Esophagus squamous epithelium (tissue), 5 donors: ENCODE measurements at places on chromosomes 5 and 9.

GRCh38 chr5:33726422-33727165 is 165.2 kb downstream of the ADAMTS12 start:
- DNase-seq: no peak

DNA sequence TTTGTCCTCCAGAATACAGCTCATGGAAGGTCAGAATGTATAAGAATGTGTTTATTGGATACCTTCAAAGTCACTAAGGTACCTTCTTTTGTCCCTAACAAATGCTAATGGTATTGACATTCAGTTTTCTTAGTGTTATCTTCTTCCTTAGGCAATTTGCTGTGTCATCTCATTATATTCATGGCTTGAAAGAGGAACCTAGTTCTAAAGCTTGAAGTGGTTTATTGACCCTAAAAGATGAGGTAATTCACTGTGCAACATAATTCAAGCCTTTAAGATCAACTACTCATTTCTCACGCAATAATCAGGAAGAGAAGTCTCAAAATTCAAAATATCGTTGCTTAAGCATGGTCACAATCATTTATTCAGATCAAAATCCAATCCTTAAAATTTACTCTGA is 342.7 kb upstream of the RIOK2 start:
- no peak for DNase-seq

DNA sequence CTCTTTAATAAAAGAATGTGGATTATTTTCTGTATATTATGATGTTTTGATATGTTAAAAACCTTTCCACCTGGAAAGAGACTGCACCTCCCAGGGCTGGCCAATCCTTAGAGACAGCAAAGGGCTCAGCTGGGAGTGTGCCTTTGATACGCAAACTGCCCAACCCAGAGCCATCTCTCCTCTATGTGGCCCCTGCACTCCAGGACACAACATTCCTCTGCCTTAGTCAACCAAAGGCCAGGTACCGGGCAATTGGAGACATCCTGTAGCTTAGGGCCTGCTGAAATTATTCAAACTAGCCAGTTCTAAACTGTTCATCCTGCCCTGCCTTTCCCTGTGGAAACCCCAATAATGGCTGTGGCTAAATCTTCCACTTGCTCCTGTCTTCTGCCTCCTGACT is 5.0 kb upstream of the HSPB3 start:
- no peak for DNase-seq

- DNase-seq: no peak
Measured at GRCh38 chr9:114884787-114885452, 45.5 kb downstream of the TNFSF8 start.

DNA sequence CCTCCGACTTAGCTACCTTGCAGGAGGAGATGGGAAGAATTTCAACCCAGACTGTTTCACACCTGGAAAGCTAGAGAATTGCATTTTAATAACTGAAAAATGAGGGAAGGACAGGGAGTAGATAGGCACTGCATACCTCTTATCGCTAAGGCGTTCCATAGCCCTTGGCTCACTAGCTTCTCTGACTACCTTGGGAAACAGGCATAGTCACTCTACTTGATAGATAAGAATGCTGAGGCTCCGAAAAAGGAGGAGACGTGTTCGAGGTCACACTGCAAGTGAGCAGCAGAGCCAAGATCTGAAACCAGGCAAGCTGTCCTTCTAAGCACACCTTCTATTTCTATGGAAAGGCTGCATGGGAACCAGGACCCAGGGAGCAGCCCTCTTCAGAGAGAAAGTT is 168.9 kb downstream of the CRB2 start:
- DNase-seq: no peak

- no peak for DNase-seq
Measured at GRCh38 chr5:77282337-77283027, 72.0 kb downstream of the PDE8B start.

- DNase-seq: peak; percentile 7
Measured at GRCh38 chr5:119355685-119356611, at the start of gene TNFAIP8. TNFAIP8 (plus strand) TSS chr5:119356019; CDS start chr5:119356091, 72 bp downstream.

DNA sequence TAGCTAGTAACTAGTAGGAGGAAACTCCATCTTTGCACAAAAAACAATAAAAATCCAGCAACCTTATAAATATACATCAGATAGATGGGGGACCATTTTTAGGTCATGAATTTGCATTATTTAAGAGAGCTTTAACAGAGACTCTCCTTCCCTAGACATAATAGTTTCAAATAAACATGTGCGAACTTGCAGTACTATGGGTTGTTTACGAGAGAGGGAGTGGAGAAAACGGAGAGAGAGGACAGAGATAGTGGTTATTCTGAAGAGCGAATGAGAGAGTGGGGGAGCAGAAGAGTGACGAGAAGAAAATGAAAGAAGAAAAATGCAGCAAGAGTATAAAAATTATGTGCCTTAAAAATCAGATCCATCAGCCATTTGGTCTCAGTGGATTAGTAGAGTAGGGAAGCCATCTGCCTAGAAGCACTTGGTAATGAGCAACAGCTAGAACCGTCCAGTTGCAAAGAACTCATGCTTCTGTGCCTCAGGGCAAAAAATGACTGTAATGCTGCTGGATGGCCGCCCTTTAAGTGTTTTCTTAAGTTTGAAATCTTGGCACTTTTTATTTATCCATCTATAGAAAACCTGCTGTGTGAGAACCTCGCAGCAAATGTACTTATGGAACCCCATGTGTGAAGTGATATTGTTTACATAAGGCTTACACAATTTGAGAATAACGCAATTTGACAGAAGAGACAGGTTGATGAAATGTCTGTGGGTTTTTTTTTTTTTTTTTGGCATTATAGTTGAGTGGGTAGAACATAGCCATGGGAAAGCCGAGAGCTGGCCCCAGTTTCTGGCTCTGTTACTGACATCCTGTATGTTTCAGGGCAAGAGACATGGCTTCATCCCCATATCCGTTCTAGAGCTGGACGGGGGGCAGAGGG is 95.6 kb upstream of the ZNF608 start:
- no peak for DNase-seq

DNA sequence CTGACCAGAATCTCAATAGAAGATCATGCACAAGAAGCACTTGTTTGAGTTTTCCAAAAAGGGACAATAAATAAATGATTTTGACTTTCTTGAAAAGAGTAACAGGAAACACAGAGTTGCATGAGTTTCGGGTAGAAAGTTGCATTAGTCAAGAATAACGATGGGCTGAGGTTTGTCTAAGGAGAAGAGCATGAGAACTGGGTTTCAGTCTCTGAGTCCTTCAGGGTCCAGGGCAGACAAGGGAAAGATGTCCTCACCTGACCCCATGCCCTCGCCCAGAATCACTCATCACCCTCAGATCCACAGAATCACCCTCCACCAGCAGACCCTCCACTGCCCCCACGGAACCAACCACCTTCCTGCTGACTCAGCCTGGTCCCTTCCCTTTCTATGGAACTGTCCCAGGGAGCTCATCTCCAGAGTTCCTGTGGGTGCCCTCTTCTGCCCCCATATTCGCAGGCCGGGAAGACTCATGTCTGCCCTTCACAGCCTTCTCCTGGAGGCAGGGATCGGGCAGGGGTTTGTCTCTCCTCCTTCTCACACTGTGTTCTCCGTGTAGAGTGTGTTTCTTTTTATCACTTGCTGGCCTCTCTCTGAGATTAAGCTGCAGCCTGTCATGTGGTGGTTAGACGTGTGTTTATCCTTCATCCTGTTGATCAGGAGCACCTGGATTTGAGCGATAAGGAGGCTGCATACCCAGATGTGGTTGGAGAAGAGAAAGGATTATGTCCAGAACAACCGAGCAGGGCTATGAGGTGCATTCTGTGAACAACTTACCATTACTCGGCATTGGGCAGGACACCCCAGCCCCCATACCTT is 442.6 kb downstream of the MAT2B start:
- DNase-seq: no peak

GRCh38 chr5:168339109-168339771 is 47.8 kb downstream of the WWC1 start:
- no peak for DNase-seq

- DNase-seq: no peak
Measured at GRCh38 chr9:94639061-94639998, at the start of gene FBP1. FBP1 (minus strand) TSS chr9:94639518; CDS start chr9:94639310, 208 bp downstream.

DNA sequence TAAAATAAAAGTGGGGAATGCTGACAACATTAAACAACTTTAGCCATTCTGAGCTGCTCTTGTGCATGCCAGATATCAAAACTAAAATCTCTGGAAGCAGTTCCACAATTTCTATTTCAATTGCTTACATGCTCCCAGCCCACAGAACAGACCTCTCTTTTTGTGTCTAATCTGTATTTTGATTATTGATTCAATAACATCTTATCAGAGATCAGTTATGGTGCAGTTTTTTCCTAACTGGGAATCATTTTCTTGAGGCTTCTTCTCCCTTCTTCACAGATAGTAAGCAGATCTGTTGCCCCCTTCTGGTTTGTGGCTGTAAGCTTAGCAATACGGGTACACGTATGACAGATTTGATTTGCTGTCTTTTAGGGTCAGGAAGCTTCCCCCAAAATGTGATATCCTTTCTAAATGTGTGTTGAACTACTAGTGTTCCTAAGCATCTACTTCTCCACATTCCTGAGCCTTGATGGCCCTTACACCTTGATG is 39.4 kb downstream of the MRPS27 start:
- DNase-seq: no peak

DNA sequence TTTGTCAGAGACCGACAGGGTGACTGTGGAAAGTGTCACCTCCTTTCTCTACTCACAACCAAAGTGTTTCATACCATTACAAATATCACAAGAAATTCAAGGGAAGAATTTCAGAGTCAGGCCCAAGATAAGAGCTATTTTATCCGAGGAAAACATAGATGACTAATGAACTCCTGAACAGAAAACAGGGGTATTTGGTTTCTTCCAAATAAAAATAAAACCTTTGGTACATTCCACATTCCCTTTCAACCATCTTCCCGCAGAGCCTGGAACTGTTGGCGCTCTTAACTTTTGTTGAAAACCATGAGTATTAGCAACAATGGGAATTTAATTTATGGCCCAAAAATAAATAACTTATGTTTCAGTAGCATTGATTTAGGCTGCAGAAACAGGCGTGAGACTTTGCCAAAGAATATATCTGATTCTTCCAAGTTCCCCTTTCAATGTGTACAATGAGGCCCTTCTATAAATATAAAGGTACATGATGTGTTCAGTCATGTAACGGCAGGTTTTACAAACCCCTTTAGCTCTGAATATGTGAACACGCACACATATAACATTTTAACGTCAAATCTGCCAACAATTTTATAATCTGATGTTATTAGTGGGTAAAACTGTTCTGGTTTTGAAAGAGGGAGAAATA is 69.5 kb downstream of the RETREG1 start:
- no peak for DNase-seq

GRCh38 chr5:141351591-141351990 is 1.7 kb downstream of the PCDHGB1 start:
- no peak for DNase-seq

GRCh38 chr5:37110135-37110534 is 139.0 kb downstream of the CPLANE1 start:
- DNase-seq: no peak

GRCh38 chr9:71697882-71698281 is 70.4 kb downstream of the CEMIP2 start:
- DNase-seq: no peak

DNA sequence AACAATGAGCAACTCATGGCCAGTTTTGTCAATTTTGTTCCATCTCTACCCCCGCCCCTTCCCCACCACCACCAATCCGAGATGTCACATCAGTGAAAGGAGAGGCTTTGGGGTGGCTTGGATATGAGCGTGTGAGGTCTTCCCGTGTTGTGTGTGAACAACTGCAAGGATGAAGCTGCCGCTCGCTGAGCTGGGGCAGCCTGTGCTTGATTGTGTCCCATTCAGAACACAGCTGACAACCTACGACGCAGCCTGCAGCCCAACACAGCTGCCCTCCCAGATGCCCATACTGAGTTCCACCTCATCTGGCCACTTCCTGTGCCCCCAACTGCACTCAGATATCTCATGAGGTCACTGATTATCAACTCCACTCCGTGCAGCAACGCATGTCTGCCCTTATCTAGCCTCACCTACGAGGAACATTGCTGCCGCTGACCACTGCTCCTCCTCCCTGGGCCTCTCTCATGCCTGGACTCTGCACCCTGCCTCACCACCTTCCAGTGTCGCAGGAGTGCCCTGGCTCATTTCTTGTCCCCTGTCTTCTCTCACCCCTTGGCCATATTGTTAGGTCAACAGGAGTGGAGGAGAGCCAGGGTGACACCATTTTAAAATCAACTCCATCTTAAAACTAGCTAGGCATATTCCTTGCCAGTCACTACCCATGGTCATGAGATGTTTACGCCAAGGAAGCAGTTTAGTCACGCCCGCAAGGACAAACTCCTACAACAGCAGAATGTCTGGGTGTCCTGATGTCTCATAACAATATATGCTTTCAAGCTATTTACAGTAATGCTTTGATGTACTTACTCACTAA is 7.3 kb upstream of the IL4 start:
- DNase-seq: no peak

DNA sequence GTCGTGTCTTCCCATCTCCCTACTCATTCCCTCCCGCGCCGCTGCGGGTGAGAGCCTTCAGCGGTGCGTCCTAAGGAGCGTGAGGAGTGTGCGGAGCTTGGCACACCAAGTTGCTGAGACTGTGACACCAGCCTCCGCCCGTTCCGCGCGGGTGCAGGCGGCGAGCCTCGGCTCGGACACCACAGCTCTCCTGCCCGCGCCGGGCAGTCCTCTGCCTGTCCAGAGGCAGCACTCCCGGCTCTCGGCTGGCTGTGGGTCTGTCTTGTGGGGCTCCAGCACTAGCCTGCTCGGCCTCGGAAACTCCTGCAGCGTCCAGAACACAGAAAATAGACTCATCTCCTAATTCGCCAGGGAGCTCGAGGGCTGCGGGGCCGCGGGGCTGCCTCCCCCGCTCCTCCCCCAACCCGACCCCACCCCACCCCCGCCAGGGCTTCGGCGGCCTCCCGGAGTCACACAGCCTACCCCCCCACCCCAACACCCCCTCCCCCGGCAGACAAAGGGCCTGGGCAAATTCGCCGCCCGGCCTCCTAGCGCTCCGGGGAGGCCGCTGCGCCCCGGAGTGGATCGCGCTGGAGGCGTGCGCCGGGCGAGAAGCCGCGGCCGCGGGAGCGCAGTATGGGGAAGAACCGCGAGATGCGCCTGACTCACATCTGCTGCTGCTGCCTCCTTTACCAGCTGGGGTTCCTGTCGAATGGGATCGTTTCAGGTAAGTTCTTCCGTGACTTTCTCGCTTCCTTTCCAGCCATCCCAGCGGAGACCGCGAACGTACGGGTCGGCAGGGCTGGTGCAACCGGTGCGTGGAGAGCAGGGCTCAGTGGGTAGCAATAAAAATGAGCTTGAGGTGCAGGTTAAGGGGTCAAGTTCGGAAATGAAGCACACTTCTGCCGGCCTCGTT is at the start of gene ADAMTS19:
TSS of gene ADAMTS19 (plus strand) at position 522 of the 895 bp plus-strand sequence. CDS start at position 616, 94 bp downstream.
- no peak for DNase-seq
